ENCODE measurements at places on chromosomes 2 and 18.

DNA sequence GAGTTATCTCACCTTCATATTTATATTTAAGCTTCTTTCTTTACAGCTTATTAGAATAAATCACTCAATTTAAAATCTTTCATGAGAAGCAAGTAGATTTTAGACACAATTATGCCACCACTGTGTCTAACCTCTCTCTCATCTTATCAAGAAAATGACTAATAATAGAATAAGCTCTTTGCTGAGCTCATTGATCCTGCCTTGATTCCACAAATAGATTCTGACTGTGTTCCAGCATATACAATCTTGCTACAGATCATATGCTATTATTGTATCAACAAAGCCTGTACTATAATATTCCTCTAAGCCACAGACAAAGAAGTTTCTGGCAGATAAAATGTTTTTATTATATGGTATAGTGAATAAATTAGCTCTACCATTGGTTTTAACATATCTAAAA, 168.7 kb upstream of the GULP1 start:
- no peak for DNase-seq

- no peak for DNase-seq
These were observed 39.8 kb downstream of the FAM98A start for GRCh38 chr2:33559328-33559727.

DNA sequence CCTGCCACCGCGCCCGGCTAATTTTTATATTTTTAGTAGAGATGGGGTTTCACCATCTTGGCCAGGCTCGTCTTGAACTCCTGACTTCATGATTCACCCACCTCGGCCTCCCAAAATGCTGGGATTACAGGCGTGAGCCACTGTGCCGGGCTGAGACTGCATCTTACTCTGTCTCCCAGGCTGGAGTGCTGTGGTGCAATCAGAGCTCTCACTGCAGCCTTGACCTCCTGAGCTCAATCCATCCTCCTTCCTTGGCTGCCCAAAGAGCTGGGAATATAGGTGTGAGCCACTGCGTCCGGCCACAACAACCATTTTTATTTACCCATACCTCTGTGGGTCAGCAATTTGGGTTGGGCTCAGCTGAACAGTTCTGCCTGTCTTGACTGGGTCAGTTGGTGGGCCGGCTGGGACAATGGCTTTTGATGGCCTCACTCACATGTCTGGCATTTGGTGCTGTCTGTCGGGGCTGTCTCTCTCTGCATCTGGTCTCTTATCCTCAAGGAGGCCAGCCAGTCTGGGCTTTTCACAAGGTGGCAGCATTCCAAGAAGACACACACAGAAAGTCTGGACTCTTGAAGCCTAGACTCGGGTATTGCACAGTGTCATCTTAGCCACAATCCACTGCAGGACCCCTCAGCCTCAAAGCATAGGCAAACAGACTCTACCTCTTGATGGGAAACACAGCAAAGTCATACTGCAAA, 116.8 kb upstream of the GATA6 start:
- DNase-seq, result no peak

DNA sequence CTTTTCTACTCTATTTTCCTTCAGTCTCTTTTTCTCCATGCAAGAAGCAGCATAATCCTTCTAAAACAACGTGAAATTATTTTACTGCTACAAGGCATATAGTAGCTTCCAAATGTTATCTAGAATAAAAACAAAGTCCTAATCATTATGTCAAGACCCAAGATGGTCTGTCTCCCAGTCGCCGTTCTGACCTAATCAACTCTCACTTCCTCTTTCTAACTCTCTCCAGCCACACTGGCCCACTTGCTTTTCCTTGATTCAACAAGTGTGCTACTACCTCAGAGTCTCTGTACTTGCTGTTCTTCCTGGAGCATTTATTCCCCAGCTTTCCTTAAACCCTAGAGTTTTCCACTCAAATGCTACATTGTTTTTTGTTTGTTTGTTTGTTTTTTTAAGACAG, 1491.2 kb downstream of the LRP1B start:
- DNase-seq, result no peak

GRCh38 chr2:240957656-240958365, 40.6 kb upstream of the SNED1 start:
- DNase-seq, result peak; percentile 73

GRCh38 chr2:137942833-137943677, 21.2 kb upstream of the HNMT start:
- DNase-seq, result no peak

DNA sequence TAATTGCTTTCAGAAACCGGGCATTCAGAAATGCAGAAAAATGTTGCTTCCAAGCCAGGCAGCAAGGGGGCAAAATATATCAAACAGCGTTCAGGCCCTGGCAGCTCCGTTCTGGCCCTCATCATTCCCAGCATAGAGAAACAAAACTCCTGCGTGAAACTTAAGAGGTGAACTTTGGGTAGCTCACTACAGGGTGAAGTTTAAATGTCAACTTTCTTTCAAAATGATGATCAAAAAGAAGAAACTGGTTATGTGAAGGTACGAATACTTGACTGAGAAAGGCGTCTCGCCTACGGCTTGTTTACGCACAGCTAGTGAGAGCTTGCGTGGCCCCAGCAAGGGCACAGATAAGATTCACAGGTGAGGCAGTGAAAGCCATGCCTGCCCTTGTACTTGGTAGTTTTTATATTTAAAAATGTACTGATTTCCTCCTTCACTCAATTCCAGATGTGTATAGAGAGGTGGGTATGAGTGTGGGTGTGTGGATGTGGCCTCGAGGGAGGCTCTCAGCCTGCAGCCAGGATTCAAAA, 127.5 kb downstream of the NFATC1 start:
- no peak for DNase-seq

DNA sequence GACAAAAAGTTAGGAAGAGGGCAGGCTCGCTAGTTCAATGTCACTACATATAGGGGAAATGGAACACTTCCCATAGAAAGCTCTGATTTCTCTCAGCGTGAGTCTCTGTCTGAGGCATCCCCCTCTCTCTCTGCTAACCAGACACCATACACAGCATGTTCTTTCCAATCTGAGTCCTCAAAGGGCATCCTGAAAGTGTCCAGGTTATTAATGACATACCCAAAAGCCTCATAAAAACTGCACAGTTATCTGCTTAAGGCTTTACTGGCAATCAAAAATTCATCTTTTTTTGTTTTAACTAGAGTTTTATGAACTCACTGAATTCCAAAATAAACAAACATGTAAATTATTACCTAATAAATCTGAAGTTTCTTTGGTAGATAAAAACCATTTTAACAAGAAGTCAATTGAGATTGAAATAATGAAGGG, 137.4 kb downstream of the AFF3 start:
- DNase-seq, result no peak

DNA sequence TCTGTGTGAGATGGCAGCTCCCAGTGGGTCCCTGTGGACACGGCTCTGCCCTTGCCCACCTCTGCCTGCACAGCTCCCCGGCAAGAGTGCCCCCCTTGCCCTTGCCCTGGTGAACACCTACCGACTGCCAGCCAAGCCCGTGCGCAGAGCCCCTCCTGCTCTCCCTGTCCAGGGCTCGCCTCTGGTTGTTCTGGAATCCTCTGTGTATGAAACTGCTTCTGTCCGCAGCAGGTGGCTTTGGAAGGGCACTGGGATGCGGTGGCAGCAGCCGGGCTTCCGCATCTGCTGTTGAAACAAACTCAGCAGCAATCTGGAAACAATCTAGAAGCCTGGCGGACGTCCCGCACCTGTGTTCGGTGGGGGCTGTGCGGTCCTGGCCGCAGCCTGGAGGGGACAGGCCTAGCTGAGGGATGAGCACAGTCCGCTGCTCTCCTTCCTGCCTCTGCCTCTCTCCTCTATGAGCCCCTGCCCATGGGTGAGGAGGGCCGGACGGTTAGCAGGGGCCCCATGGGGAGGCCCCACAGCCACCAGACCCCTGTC, 34.0 kb upstream of the KLF11 start:
- DNase-seq, result no peak

GRCh38 chr2:104405623-104406022, 448.3 kb upstream of the POU3F3 start:
- peak; percentile 73 for DNase-seq

- DNase-seq, result no peak
These were observed 87.2 kb upstream of the FSHR start for GRCh38 chr2:49241501-49241900.

- no peak for DNase-seq
These were observed 19.2 kb upstream of the TMEM177 start for GRCh38 chr2:119659601-119660342.

DNA sequence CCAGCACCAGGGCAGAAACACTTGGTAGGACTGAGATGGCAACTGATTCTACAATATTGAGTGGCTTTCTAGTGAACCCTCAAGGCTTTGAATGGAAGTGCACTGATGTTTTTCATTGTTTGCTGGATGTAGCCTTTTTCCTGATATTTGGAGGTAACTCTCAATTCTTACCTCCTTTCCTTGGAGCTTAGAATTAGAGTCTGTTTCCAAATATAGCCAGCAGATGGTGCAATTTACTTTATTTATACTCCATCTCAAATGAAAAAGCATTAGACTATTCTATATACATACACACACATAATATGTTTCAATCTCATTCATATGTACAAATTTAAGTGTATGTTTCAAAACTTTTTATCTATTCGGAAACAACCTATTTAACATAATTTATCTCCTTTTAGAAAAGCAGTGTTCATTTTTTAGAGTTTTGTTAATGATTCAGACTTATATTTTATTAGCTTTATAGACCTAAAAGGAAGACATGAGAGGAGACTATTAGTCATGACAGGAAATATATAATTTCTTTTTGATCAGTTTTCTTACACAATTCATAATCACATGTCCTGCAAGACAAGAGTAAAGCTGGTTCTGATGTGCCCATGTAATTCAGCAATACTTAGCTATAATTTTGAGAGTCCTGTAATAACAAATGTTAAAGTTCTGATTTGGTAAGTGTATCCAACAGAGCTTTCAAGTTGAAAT, 124.8 kb downstream of the NUP35 start:
- DNase-seq, result peak; percentile 47

DNA sequence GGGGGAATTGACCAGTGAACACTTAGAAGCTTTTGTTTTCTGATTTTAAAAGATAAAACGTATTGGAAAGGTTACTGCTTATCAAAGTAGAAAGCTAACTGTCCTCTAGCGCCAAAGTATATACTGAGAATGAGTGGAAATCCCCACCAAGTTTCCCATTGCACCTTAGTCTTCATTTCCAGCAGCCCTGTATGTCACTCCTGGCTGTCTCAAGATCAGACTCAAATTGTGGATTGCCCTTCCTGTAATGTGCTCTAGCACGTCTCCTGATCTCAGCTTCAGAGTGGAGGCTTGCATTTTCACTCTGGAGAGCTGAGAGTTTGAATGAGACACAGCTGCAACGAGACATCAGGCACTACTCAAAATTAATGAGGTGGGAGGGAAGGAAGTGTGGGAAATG, 26.6 kb downstream of the MFF start:
- no peak for DNase-seq

GRCh38 chr2:199570934-199571333, 113.2 kb upstream of the SATB2 start:
- no peak for DNase-seq

DNA sequence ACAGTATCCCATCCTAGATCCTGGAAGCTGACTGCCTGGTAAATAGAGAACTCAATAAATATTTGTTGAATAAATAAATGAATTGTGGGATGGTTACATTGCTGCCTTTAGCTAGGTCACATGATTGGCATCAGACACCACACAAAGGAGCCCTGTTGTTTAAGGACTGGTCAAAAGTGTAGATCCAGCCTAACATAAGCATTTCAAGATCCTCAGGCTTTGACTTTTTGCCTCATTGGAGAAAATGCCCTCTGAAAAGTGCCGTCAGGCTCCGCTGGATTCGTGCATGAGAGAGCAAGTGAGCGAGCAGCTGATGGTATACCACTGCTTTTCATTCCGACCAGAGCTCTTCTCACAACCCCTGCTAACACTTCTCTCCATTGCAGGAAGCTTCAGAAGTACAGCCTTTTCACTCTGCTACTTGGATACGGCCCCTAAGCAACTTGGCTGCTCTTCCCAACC, 1.3 kb upstream of the ZNF24 start:
- DNase-seq, result no peak

GRCh38 chr2:34447097-34447496, 848.0 kb upstream of the FAM98A start:
- DNase-seq, result no peak

DNA sequence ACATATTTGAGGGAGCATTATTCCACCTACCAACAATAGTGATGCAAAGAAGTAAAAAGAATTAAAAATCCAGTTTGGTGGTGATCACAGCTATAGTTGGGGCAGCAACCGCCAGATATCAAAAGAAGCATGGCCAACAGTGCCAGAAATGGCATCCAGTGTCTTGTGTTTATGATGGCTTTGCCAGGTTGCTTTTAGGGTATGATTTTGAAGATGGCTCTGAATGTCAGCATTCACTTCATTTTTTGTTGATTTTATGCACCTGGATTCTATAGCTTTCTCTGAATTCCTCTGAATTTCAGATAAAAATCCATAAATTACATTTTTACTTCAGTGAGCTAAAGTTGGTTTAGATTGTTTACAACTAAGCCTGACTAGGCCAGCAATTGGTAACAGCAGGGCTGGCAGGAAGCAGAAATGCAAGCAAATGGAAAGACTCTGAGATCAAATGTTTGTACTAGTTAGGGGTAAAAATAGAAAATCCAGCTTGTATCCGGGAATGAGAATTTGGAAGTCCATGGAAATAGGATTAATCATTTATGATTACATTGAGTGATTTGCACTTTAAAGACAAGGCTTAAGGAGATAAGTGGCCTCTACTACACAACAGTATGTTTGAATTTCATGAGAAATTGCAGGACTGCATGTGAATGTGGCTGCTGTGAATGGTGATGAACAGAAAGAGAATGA, 40.4 kb downstream of the COL3A1 start:
- no peak for DNase-seq

GRCh38 chr2:188668017-188668680, 306.0 kb upstream of the COL3A1 start:
- DNase-seq, result peak; percentile 11

- DNase-seq, result no peak
These were observed 159.1 kb downstream of the LRRTM1 start for GRCh38 chr2:80145499-80145898.

GRCh38 chr2:55807900-55808299, 114.3 kb upstream of the PNPT1 start:
- DNase-seq, result peak; percentile 61

DNA sequence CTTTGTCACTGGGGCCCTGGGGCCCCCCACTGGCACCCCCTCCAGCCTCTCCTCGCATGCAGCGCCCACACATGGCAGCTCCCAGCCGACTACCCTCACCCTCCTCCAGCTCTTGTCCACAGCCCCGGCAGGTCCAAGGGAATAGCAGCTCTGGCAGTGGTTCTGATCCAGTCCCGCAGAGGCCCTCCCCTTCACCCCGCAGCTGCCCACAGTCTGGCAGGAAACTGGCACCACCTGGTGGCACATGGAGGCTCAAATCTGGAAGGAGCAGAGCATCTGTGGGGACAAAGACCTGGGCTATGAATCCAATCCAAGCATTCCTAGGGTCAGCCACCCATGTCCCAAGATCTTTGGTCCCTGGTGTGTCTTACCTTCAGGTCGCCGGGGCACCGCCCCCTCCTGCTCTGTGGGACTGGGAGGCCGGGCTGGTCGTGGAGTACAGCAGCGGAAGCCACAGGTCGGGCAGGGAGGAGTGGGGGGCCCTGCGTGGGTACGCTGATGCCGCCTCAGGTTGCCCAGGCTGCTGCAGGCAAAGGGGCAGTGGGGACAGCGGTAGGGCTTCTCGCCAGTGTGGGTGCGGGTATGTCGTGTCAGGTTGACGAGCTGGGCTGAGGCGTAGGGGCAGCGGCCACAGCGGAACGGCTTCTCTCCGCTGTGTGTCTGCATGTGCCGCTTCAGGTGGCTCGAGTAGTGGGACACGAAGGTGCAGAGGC, 2.3 kb downstream of the ZNF513 start:
- DNase-seq, result peak; percentile 8
